ENCODE measurements at places on chromosomes 3 and 15.

DNA sequence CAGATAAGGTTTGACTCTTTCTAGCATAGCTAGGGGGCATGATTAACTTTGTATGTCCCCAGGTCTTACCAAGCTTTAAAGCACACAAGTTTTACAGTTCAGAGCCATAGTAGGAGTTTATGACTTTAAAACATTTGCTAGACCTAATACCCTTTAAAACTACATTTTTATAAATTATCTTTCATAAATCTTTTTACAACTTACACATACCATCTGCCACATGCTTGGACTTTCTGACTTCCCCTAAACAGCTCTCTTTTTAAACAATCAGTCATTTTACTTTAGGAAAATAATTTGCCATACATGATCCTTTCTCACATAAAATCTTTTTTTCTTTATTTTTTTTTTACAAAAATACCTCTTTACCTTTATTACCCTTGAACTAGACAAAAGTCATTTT, 735.3 kb upstream of the CADM2 start:
- no peak for DNase-seq

DNA sequence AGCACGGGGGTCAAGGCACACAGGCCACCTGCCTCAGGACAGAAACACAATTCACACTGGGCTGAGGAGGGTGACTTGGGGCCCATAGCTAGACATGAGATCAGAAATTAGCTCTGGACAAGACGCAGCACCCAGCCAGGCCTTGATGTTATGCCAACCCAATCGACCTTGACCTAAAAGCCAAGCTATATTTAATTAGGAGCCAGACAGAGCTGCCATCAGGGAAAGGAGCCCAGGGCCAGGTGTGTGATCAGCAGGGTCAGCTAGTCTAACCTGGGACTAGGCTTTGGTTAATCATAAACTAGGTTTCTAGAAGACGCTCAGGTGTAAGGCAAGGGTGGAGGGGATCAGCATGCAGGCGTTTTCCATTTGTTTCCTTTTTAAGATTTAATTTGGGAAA, 23.9 kb upstream of the SLC25A36 start:
- DNase-seq: no peak

DNA sequence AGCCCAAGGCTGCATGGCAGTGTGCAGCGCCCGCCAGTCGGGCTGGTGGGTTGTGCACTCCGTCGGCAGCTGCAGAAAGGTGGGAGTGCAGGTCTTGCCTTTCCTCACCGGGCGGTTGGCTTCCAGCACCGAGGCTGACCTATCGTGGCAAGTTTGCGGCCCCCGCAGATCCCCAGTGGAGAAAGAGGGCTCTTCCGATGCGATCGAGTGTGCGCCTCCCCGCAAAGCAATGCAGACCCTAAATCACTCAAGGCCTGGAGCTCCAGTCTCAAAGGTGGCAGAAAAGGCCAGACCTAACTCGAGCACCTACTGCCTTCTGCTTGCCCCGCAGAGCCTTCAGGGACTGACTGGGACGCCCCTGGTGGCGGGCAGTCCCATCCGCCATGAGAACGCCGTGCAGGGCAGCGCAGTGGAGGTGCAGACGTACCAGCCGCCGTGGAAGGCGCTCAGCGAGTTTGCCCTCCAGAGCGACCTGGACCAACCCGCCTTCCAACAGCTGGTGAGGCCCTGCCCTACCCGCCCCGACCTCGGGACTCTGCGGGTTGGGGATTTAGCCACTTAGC, 4.3 kb downstream of the ISL2 start:
- DNase-seq: no peak

DNA sequence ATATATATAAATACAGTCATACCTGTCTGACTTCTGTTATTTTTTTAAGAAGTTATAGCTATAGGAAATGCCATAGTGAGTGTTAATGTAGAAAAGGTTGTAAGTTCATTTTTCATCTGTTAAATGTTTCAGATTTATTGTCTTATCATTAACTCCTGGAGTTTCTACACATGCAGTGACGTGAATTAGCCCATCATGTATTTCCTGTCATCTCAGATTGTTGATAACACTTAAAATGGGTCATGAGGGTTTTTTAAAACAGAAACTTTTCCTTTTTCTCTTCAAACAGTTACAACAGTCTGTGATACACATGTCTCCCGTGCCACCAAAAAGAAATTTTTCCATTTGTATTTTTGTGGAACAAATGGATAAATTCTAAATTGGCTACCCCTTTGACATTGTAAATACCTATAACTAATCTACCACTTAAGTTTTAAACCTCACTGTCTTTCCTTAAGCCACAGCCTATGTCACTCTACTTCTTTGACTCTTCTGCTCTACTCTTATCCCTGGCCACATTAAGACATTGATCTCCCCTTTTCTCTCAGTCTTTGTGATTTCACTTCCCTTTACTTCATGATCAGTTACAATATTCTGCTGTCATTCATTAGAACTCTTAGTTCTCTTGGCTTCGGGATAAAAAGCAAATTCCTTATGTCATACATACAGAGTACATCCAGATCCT, 89.1 kb downstream of the NEO1 start:
- no peak for DNase-seq

DNA sequence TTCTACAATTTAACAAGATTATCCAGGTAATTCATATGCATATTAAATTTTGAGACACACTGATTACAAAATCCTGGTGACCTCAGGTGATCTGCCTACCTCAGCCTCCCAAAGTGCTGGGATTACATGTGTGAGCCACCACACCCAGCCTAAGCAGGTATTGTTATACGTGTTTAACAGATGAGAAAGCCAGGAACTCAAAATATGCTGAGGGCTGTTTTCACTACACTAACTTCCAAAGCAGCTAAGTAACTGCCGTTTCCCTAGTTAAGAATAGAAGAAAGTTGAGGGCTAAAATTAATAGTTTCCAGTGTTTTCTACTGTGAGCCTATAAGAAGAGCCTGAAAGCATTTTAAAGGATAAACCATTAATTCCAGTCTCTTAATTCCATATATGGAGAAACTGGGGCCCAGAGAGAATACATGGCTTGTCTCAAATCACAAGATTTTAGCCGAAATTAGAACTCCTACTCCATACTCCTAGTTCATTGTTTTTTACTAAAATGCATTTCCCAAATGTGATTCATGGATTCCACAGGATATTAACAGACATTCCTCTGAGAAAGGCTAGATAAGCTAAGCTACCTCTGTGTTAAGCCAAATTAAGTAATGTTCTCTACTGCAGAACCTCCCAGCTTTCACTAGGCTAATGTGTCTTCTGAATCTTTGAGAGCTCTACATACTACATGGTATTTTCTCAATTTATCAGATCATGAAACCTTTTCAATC, 17.0 kb upstream of the AVEN start:
- DNase-seq: peak; percentile 28

DNA sequence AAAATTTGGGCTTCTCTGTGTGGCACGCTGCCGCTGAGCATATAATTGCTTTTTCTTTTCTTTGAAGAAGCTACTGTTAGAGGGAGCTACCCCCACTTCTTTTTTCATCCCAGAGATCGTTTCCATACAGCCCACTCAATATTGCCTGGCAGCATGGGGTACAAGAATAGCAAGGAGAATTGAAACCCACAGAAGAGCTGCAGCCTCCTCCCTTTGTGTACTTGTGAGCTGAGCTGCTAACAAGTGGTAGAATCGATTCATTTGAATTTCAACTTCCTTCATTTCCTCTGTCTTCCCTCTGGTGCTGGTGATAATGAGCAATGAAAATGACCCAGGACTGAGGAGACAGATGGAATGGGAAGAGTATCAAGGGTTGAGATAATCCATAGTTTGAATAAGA, 64.9 kb downstream of the LRRC3B start:
- DNase-seq: no peak

- no peak for DNase-seq
These were observed 913.9 kb upstream of the NR2F2 start for GRCh38 chr15:95416576-95416975.

- DNase-seq: no peak
These were observed 51.7 kb downstream of the CRYGS start for GRCh38 chr3:186492385-186492984.

DNA sequence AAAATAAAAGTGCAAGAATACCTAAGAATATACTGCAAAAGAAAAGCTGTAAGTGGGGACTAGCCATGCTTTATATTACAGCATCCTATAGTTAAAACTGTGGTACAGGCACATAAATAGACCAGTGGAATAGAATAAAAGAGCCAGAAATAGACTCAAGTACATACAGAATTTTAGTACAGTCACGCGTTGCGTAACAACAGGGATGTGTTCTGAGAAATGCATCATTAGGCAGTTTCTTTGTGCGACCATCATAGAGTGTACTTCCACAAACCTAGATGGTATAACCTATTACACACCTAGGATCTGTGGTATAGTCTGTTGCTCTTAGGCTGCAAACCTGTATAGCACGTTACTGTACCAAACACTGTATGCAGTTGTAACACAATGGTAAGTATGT, 61.8 kb downstream of the PCCB start:
- DNase-seq: peak; percentile 45

DNA sequence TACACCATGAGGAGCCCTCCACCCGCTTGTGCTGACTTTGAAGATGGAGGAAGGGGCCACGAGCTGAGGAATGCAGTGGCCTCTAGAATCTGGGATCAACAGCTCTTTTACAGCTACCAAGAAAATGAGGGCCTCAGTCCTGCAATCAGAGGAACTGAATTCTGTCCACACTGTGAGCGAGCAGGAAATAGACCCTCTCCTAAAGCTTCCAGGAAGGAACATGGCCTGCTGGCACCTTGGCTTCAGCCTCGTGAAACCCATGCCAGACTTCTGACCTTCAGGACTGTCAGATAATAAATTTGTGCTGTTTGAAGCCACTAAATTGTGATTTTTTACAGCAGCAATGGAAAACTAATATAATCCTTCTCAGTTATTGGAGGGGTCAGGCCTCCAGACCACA, 61.9 kb downstream of the RAB11A start:
- DNase-seq: no peak

- peak; percentile 67 for DNase-seq
These were observed 162.8 kb downstream of the CD47 start for GRCh38 chr3:107928084-107928445.

GRCh38 chr3:8450618-8451017, 51.0 kb upstream of the LMCD1 start:
- no peak for DNase-seq

DNA sequence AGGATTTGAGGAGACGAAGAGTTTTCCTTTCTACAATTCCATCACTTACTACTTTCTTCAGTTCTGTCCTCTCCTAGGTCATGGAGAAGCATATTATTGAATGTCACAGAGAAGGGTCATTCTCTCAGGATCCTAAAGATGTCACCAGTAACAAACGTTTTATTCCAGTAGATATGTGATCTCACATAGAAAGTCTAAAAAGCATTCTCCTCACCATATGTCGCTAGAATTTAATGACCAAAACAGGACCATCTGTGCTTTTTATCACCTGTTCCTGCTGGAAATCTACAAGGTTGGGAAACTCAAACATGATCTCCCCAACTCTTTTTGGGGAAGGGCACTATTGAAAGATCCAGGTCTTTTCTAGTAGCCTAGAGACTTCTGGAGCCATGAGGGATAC, 24.0 kb upstream of the FRMD5 start:
- DNase-seq: no peak

GRCh38 chr3:158961911-158962310, 160.1 kb downstream of the MFSD1 start:
- DNase-seq: peak; percentile 44

DNA sequence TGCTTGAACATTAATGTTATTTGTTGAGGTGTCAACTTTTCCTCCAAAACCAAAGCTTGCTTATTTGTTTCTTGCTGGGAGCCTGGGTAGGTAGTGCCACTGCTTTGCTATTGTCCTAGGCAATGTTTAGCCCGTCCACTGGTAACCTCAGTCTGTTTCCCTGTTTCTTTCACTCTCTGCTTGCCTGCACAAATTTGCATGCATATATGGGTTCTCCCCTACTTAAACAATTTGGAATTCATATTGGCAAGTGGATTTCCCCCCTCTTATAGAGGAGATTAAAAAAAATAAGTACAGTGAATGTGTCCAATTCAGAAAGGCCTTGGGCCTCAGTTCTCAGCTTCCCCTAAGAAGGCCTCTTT, 45.0 kb upstream of the BOC start:
- no peak for DNase-seq

- DNase-seq: peak; percentile 21
These were observed 57.7 kb downstream of the FEM1B start for GRCh38 chr15:68335251-68335650.

DNA sequence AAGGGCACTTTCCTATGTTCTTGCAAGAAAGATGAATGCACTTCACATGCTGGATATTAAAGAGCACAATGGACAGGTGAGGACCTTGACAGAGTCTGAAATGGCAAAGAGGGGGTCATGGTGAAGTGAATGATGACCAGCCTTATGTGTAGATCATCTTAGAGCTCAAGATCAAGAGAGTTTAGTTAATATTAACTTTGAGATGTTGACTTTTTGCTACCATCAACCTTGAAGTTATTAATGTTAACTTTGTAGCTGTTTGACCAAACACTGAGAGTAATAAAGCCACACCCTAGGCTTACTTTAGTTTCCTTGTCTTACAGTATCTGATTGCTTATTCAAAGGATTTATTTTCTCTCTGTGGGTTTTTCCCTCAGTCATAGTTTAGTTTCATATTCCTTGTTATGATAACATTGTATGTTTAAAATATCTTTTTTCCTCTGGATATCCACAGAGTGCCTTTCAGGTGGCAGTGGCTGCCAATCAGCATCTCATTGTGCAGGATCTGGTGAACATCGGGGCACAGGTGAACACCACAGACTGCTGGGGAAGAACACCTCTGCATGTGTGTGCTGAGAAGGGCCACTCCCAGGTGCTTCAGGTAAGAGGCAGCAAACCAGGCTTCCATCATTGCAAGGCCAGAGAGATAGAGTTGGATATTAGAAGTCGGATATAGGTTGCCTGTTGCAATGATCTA, 5.4 kb downstream of the NFKBIZ start:
- no peak for DNase-seq

DNA sequence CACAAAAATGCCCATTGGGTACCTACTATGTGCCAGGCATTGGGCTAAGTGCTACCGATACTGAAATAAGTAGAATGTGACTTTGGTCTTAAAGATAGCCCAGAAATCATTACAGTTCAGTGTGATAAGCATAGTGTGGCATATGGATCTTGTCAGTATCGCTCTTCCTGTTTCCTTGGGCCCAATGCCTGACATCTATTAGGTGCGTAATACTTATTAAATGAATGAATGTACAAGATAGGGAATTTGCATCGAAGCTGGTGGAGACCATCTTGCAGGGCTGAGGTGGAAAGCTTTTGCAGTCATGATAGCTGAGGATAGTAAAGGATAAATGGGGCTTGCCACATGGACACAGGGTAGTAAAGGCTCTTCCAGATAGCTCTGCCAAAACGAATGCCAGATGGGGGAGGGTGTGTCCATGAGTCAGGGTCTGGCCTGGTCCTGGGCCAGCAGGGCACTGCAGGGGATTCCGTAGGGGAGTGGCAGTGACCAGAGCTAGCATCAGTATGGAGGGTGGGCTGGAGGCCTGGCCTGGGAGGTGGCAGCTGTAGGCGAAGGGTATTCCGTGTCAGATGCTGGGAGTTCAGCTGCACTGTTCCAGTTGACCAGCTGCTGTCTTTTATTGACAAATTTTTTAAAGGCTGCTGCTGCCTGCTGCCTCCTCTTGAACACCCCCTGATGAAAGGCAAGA, 23.5 kb downstream of the TSEN2 start:
- DNase-seq: peak; percentile 59

Data from epithelial cell of esophagus (primary cell).